ENCODE measurements at places on chromosomes 1 and 21.

DNA sequence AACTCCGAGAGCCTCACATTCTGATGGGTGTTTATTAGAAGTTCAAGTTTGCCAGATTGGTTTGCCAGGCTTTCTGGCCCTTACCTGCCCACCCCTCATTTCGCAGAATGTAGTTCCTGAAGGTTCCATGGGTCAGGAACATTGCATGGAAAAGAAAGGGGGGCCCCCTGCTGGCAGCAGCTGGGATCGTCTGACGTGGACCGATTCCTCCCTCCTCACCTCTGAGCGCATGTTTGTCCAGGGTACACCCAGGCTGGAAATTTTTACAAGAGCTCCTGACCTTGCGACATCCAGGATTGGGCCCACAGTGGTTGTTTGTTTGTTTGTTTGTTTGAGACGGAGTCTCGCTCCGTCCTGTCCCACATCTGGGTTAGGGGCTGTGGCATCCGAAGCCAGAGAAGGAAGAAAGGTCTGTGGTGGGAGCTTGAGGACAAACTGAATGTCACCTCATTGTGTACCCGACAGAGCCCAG is 126.0 kb upstream of the TMEM51 start:
- no peak for DNase-seq

GRCh38 chr1:25562101-25562927 is 18.9 kb downstream of the LDLRAP1 start:
- peak; percentile 93 for DNase-seq

DNA sequence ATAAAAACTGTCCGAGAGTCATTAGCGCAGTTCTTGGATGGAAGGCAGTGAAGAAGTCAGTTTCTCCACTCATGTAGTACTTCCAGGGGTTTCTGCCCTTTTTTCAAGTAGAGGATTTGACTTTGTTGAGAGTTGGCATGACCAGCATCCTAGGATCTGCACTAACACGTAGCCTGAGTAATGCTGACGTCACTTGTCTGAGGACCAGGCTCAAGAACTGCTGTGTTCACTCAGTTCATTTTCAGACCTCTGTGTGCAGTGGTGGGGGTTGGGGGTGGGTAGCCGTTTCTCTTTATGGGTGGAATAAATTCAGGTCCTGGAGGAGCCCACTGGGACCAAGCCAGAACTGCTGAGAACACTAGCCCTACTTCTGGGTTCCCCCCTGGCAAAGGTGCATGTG is 53.3 kb downstream of the MRPS6 start:
- DNase-seq = no peak

GRCh38 chr1:161192476-161193465 is 6.1 kb downstream of the ADAMTS4 start:
- peak; percentile 63 for DNase-seq

DNA sequence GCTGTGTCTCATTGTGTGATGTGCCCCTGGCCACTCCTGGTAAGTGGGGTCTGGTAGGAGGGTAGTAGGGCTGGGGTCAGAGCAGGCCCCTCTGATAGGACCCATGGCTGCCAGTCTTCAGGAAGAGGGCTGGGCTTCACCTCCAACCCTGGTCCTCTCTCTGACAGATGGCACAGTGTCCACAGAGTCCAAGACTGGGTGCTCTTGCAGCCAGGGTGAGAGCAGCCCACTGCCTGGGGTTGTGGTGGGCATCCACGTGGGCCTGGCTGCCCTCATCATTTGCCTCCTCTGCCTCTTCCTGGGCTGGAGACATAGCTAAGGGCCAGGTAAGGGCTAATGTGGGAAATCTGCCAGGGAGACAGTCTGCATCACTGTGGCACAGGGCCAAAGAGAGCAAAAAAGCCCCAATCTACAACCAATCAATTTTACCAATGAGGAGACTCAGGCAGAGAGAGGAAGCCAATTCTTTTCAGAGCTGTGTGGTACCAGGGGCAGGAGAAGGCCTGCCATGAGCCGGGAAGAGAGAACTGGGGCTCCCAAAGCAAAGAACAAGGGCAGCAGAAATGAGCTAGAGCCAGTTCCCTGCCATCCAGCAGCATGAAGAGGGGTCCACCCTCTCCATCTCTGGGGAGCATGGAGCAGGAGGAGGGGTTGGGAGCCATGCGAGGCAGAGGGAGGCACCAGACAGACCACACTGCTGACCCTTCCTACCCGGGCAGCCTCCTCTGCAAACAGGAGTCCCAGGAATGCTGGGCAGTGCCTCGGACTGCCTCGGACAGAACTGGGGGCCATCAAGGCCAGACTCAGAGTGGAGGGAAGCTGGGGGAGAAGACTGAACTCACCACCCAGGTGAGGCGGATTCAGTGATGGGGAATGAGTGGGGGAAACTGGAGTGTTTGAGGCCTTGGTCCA is 26.8 kb downstream of the SLC27A3 start:
- DNase-seq = no peak

GRCh38 chr1:221863635-221864034 is 121.7 kb upstream of the DUSP10 start:
- DNase-seq = no peak

DNA sequence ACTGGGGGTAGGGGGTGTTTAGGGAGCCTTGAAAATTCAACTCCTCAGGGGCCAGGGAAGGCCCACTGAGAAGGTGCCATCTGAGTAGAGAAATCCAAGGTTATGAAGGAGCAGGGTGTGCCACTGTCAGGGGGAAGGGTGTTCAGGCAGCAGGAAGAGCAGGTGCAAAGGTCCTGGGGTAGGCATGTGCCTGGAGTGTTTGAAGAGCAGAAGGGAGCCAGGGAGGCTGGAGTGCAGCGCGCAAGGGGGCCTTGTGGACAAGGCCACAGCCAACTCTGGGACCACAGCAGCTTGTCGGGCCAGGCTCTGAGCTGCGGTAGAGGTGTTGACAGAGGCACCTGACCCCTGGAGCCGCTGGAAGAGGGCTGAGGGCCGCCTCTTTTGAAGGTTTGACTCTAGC is 19.3 kb downstream of the ACTL8 start:
- DNase-seq = no peak

- no peak for DNase-seq
Measured at GRCh38 chr1:15001317-15001915, 152.1 kb upstream of the TMEM51 start.

- DNase-seq = no peak
Measured at GRCh38 chr21:34911360-34911759, 137.7 kb downstream of the RUNX1 start.

GRCh38 chr1:201011616-201012015 is 11.9 kb downstream of the KIF21B start:
- DNase-seq = no peak

DNA sequence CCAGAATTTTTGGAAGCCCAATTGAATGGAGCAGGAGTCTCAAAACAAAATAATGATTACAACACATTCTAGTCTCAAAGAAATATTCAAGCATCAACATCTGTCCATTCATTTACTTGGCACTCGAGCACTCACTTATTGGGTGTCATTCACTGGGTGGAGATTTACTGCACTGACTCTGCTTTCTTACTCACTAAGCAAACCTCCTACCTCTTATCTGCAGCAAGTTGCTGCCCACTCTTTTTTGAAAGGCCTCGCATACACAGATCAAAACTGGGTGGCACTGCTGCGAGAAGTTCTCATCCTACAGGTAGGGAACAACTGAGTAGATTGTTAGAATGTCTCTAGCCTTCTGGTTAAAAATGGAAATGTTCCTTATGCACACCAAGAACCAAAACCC is 18.0 kb downstream of the RHBDL2 start:
- DNase-seq = no peak

DNA sequence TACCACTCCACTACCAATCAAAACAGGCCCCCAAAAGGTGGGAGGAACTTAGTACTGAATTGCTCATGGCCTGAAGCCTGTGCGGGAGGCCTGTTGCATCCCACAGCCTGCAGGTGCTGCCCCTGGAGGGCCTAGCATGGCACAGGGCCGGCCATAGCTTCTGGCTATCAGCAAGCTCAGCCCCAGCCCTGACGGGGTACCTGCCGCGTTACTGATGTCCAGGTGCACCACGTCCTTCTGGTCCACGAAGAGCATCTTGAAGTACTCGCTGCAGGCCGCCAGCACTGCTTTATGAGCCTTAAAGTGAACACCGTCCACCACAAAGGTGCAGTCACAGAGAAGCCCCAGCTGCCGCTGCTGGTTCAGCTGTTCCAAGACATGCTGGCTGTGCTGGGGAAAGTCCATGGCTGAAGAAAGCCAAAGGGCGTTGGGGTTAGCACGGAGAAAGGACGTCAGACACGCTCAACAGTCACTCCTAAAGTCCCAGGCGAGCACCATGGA is 27.8 kb downstream of the ZBTB17 start:
- no peak for DNase-seq

DNA sequence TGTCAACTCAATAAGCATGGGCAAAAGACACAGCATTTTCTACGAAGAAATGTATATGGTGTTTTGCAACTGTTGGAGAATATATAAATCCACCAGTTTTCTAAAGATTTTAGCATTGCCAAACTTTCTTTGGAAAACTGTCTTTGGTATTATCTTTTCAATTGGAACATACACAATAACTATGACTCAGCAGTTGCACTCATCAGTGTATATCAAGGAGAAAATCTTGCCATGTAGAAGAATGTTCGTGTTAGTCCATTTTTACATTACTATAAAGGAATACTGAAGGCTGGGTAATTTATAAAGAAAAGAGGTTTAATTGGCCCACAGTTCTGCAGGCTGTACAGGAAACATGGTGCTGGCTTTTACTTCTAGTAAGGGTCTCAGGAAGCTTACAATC is 41.1 kb downstream of the PRKAA2 start:
- no peak for DNase-seq

- no peak for DNase-seq
Measured at GRCh38 chr1:77412069-77412819, 130.4 kb downstream of the AK5 start.

DNA sequence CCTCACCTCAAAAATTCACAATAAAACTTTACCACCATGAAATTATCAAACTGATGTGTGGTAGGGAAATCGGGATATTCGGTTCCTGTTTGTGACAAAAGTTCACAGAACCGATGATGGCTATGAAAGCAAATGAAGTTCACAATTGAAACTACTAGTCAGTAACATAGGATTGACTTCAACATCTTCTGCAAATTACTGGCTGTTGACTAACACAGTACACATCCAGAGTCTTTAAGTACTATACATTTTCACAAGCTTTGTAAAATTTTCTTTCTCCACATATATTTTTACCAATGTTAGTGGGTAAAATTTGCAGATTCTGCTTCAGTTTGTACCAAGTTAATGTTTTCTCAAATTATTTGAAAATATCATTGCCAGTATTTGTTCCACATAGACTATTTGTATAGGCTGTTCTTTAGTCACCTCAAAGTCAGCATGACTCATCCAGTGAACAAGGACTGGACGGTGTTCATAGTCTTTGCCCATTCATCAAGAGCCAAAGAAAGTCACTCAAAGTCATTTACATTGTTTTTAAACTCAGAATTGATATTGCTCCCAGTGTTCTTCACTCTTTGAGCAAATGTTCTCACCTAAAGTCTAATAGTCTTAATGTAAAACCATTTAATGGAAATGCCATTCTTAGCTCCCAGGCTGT is 213.4 kb downstream of the USP25 start:
- no peak for DNase-seq

DNA sequence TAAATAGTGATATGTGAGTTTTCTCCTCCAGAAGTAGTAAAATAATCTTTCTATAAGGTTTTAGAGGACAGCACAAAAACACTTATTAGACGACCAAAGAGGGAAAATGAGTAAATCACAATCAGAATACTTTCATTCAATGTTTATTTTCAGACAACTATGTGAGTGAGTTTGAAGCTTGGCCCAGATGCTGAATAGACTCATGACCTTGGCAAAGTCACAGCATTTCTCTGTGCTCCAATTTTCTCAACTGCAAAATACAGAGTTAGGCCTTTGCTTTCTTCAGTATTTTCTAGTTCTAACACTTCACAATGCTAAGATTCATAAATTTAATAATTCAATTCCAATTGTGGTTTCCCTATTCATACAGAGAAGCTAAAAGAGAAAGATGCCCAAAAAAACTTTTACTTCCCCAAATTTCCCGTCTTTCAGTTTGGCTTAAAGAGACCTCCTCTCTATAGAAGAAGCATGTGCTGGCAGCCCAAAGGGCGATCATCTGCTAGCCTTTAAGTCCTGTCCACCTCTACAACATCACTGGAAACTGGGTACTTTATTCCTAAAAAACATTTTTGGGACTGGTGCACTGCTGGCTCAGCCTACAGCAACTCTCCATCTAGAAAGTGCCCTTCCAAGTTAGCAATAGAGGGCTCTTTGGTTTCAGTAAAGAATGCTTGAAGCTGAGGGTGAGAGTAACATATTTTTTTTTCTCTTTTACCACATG is 116.8 kb upstream of the GORAB start:
- DNase-seq = no peak

GRCh38 chr1:160877221-160877620 is 7.8 kb downstream of the ITLN1 start:
- no peak for DNase-seq

- no peak for DNase-seq
Measured at GRCh38 chr1:50348449-50349241, 74.6 kb downstream of the DMRTA2 start.

DNA sequence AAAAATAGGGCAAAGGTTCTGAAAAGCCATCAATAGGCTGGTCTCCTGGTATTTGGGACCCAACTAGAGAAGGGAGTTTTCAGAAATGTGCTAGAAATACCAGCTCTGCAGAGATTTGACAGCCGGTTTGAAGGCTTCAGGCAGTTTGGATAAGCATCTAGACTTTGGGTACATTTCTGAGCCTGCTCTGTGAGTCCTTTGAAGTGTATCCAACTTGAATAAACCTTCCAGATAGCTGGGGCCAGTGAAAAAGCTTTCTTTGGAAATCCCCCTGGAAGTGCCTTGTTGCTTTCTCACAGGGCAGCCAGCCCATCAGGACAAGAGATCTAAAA is 6.4 kb upstream of the PEF1 start:
- no peak for DNase-seq

DNA sequence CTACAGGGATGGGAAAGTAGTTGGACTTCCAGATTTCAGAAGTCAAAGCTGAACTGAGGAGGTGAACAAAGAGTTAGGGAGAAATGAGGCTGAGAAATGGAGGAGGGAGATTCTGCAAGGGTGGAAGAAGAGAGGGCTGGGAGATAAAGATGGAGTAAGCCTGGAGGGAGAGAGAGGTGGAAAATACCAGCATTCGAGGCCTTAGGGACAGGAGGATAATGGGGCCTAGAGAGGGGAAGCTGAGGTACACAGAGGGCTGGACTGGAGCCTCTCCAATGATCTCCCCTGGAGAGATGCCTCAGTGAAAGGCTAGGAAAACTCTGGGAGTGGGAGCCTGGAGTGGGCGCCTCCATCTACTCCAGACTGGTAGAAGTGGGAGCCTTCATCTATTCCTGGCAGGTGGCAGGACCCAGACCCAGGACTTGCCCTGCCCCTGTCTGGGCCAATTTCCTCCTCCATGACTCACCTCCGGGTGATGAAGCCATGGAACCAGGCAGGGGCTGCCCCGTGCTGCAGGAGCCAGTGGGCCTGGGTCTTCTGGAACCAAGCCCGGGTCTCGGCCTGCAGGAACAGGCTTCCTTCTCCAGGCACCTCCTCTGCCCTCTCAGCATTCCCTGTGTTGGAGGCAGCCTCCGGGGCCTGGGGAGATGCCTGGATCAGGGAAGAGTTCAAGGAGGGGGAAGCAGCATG is 1.9 kb downstream of the SH2D2A start:
- no peak for DNase-seq

GRCh38 chr1:19013826-19014548 is 57.5 kb upstream of the IFFO2 start:
- DNase-seq = no peak

GRCh38 chr1:42176902-42177519 is 12.5 kb upstream of the GUCA2A start:
- no peak for DNase-seq

All from CD8-positive, alpha-beta memory T cell (primary cell).